ENCODE measurements at places on chromosomes 13 and 19. TPM values are rescaled to one million over a fixed set of nuclear protein-coding genes. Genes with fewer than 3 reads are reported as not detected.

Gene UBE2L5
- not detected for total RNA-seq

Gene NLRP9
- not detected for total RNA-seq

Gene RDH8
- total RNA-seq = not detected

Gene SLAIN1
- 1.1 TPM for total RNA-seq

Gene CBY2
- not detected for total RNA-seq

Gene MBD3L2
- not detected for total RNA-seq

Gene FKBP8
- 142 TPM for total RNA-seq

Gene SNRPA
- total RNA-seq = 45.4 TPM

Gene TLE2
- total RNA-seq = 13.4 TPM

Gene SPACA7
- not detected for total RNA-seq

Gene SYCN
- total RNA-seq = not detected

Gene LRRC8E
- total RNA-seq = 1.1 TPM

Gene JSRP1
- not detected for total RNA-seq

Gene CARD8
- 92.1 TPM for total RNA-seq

Gene NKG7
- total RNA-seq = not detected

Gene TNFSF9
- total RNA-seq = 0.69 TPM

Gene TPTE2
- total RNA-seq = not detected

Gene F10
- not detected for total RNA-seq
